ENCODE measurements at places on chromosomes 16 and 17.

- no peak for DNase-seq
Measured at GRCh38 chr17:71441098-71441497, 679.7 kb upstream of the SOX9 start.

- no peak for DNase-seq
Measured at GRCh38 chr16:11356573-11357331, 11.5 kb downstream of the RMI2 start.

DNA sequence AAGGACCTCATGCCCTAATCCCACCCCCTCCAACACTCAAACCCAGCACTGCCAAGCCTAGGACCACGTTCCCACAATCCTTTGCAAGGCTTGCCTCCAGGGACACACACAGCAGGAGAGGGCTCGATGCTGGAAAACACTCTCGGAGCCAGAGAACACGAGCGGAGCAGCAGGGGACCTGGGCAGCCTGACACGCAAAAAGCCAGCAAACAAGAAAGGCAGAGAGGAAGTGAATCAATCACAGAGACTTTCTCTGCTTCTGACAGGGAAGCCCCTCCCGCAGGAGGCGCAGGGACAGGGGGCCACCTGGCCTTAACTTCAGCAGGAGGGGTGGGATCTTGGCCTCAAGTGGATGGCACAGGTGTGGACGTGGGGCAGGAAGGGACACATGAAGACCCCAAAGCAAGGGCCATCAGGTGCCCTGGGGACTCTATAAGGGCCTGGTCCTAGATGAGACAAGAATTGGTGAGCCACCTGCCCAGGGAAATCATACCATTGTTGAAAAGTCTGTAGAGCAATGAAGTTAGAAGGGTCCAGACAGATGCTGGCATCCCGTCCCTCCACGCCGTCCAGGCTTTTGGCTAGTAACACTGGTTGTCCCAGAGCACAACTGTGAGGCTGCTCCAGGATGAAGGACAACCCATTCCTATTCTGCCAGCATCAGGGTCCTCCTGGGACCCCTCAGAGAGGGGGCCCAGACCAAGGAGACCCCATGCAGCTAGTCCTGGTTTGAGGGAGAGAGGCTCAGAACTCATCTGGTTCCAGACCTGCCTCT, 2.2 kb downstream of the SDK2 start:
- DNase-seq = no peak

GRCh38 chr16:31536804-31537361, 9.2 kb downstream of the AHSP start:
- no peak for DNase-seq

DNA sequence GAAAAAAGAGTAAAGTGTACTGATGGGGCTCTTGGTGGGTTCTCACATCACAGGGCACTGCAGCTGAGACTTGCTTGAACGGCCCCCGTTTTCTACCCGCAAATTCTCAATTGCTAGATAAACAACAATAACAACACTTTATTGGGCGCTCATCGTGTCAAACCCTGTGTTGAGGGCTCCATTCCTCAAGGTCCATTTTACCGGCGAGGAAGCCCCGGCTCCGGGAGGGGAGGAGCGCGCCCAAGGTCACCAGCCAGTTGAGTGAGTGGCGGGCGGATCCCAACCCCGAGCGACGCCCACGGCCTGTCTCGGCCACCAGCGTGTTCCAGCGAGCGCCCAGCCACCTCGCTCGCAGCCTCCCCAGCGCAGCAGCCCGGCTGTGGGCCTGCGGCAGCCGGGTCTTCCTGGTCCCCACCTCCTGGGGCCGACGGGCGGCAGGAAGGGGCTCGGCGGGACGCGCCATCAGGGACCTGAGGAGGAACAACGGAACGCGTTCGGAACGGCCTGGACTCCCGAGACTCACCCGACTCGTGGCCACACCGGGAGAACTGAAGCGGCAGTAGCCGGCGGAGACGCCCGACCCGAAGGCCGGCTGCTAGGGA, 373 bp downstream of the CMC2 start:
- DNase-seq = no peak

DNA sequence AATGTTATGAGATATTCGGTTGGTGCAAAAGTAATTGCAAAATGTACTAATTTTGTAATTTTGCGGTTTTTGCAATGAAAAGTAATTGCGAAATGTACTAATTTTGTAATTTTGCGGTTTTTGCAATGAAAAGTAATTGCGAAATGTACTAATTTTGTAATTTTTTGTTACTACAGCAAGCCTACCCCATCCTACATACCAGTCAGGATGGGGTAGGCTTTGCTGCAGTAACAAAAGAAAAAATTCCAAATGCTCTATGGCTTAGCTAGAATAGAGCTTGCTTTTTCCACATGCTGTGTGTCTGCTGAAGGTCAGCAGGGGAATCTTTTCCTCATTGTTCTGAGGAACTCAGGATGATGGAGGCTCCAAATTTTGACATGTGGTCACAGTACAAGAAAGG, 83.3 kb upstream of the GPRC5B start:
- DNase-seq = no peak

- DNase-seq = no peak
Measured at GRCh38 chr17:41617698-41618097, 5.1 kb upstream of the KRT16 start.

- no peak for DNase-seq
Measured at GRCh38 chr16:12513076-12513790, 290.5 kb downstream of the CPPED1 start.

- no peak for DNase-seq
Measured at GRCh38 chr16:50525716-50526115, 22.5 kb upstream of the NKD1 start.

DNA sequence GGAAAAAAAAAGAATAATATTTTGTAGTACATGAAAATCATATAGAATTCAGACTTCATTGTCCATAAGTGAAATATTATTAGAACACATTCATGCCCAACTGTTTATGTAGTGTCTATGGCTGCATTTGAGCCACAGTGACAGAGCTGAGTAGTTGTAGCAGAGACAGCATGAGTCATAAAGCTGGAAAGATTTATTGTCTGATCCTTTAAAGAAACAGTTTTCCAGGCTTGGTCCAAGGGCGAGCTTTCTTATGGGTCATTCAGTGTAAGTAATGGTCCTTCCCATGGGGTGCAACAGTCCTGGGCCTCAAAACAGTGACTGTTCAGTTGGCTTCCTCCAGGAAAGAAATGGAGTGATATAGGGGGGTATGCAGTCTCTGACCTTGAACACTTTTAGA, 260.2 kb downstream of the HS3ST4 start:
- no peak for DNase-seq

GRCh38 chr16:14564861-14565687, 65.0 kb downstream of the PARN start:
- no peak for DNase-seq

GRCh38 chr17:28364665-28365363, at the start of gene SEBOX:
SEBOX (minus strand) TSS chr17:28365199; CDS start chr17:28365151, 48 bp downstream.
- DNase-seq = no peak

GRCh38 chr17:72267601-72268000, 146.8 kb downstream of the SOX9 start:
- DNase-seq = no peak

DNA sequence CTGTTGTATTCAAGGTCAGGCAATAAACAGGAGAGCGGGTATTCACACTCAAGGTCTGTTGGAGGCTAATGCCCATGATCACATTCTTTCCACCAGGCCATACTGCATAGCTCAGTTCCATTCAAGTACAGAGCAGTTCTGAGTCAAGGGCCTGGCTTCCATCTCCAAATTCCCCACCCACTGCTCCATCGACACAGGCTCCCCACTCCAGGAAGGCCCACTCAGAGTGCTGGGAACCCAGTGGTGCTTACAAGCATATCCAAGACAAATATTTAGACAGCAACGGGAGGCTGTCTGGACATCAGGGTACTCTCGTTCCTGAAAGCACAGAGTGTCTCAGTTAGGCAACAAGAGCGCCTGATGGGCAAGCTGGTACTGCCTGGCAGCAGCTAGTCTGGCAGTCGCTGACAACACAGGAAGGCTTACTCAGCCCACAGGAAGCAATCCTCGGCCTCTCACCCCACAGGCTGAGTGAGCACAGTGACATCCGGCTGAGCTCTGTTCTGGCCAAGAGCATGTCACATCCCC, 40.9 kb downstream of the RFFL start:
- DNase-seq = peak; percentile 88

DNA sequence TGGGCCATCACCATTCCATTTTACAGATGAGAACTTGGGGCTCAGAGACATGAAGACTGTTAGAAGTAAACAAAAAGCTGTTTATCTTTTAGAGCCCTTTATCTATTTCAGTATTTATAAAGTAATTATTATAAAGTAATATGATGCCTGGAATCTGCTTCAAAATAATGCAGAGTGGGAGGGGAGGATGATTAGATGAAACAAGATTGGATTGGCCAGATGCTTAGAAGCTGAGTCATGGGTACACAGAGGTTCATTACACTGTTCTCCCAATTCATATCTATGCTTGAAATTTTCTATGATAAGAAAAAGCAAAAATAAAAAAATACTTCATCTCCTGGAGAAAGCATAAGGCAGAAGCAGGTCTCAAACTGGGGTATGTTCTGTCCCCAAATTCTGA, 29.4 kb downstream of the TOM1L2 start:
- no peak for DNase-seq

GRCh38 chr16:25140459-25140858, 28.9 kb downstream of the LCMT1 start:
- no peak for DNase-seq

DNA sequence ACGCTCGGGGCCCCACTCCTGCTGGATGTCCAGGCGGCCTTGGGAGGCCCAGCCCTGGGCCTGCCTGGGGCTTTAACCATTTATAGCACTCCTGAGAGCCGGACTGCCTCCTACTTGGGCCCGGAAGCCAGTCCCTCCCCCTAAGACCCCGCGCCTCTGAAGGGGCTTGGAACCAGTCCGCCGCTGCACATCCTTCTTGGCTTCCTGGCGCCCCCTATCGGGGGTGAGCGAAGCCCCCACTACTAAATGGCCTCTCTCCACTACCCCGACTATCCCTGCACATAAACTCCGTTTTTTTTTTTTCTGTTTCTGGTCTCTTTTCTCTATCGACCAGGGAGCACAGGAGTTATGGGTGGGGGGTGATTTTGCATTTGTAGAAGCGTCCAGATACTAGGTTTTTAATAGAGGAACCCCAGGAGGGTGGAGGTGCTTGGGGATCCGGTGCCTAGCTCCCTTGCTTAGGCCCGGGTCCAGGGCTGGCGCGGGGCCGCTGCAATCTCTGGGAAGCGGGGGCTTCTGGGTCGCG, 633 bp upstream of the NOL3 start:
- DNase-seq = no peak

Measured in occipital lobe (tissue), 3 donors.